ENCODE measurements at places on chromosomes 6 and 20.

GRCh38 chr20:51960047-51960675 is 157.8 kb upstream of the SALL4 start:
- DNase-seq = no peak

DNA sequence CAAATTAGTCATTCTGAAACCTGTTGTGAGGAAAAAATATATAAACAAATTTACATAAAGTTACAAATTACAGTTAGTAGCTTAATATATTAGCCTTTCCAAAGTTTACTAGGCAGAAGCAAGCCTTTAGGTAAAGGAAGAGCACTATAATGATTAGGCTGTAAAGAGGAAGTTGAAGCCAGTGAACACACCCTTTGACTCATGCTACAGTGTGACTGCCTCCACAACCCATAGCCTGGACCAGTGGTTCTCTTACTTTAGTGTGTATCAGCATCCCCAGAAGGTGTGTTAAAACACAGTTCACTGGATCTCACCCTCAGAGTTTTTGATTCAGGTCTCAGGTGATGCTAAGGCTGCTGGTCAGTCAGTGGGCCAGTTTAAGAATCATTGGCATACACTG is 91.4 kb upstream of the DEFB112 start:
- DNase-seq = no peak

DNA sequence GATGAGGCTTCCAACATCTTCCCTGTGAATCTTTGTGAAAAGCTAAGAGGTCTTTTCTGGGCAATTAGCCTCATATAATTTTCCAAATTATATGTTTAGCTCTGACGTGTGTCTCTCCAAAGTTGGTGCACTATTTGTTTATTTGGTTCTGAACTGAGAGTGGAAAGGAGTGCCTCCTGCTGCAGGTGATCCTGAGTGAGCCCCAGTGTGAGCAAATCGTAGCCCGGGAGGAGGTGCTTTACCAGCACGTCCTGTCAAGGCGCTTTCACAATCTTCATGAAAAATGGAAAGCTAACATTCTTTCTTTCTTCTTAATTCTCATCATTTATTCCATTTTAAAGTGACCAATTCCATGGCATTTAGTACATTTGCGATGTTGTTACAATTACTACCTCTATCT is 231.9 kb downstream of the BMP2 start:
- DNase-seq = no peak

DNA sequence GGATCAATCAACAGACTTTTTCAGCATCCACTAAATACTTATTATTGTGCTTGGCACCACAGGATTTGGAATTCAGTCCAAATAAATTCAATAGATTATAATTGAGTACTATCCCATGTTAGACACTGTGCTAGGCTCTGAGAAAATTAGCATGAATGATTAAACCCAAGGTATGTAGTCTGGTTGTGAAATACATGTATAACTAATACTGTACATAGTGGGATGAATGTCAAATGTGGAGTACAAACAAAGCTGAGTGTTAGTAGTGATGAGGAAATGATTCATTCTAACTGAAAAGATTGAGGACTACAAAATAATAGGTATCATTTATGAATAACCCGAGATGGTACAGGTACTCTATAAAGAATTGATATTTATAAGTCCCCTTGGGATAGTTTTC is 111.9 kb upstream of the FLRT3 start:
- no peak for DNase-seq

- no peak for DNase-seq
Measured at GRCh38 chr20:546353-546752, 2.8 kb upstream of the CSNK2A1 start.

- DNase-seq = no peak
Measured at GRCh38 chr6:92545861-92546260, 873.5 kb downstream of the EPHA7 start.
